ENCODE measurements at places on chromosomes 7 and 10.

DNA sequence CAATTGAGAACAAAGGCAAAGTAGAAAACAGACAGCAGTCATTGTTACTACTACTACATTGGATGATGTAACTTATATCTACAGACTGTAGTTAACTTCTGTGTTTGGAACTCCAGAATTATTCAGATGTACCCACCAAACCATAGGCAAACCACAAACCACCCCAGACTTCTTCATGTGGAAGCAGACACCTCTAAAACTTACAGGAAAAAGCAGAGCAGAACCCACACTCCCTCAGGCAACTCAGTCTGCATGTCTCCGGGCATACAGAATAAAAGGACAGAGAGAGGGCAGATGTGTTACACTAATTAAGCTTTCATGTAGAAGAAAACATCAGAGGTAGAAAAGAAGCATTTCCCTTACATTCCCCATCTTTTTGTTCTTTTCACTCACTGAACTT, 9.0 kb downstream of the LSM5 start:
- DNase-seq, result no peak

GRCh38 chr7:50812841-50813475, 30.3 kb upstream of the GRB10 start:
- no peak for DNase-seq

DNA sequence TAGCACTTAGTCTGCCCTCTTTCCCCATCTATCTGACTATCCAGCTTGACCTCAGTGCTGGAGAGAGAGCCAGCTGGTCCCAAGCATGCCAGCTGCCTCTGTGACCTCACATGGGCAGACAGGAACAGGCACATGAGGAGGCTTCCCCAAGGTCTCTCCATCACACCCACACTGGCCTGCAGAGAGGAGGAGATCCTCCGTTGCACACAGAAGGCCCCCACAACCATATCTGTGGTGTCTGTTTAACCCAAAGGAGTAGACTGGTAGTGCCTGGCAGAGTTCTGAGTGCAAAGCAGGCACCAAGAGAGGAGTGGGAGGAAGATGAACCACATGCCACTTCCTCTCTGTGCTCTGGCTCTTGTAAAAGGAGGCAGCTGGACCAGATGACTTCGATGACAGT, 4.8 kb upstream of the ANK3 start:
- DNase-seq, result no peak

- DNase-seq, result no peak
Measured at GRCh38 chr7:83807774-83808173, 158.8 kb upstream of the SEMA3E start.

DNA sequence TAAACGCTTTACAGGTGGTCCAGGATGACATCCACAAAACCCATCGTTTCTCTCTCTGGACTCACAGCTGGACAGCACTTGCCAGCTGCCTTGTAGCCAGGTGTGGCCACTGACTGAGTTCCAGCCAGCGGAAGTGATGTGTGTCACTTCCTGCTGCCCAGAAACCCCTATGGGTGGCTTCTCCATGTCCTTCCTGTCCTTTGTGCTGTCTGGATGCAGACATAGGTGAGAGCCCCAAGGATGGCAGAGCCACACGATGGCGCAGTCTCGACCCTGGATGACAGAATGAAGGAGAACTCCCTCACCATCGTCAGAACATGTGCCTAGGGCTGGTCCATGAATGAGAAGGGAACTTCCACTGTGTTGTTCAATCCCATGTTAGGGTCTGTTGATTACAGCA, 22.1 kb downstream of the NMT2 start:
- no peak for DNase-seq

- no peak for DNase-seq
Measured at GRCh38 chr7:81672872-81673271, 97.0 kb downstream of the HGF start.

- no peak for DNase-seq
Measured at GRCh38 chr7:139271718-139272628, 40.9 kb downstream of the UBN2 start.

GRCh38 chr10:78309536-78310237, 276.0 kb downstream of the RPS24 start:
- DNase-seq, result no peak

- DNase-seq, result no peak
Measured at GRCh38 chr7:97623333-97623732, 108.6 kb upstream of the TAC1 start.

DNA sequence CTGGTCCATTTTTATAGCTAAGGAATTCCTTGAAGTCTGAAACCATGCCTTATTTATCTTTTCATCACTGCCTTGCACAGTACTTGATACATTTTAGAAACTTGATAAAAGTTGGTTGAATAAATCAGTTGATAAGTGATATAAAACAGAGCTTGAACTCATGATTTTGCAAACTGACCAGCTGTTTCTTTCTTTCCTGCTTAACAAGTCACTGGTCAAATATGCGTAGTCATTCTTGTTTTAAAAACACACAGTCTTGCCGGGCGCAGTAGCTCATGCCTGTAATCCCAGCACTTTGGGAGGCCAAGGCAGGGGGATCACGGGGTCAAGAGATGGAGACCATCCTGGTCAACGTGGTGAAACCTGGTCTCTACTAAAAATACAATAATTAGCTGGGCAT, 6.3 kb downstream of the TPST1 start:
- DNase-seq, result no peak

DNA sequence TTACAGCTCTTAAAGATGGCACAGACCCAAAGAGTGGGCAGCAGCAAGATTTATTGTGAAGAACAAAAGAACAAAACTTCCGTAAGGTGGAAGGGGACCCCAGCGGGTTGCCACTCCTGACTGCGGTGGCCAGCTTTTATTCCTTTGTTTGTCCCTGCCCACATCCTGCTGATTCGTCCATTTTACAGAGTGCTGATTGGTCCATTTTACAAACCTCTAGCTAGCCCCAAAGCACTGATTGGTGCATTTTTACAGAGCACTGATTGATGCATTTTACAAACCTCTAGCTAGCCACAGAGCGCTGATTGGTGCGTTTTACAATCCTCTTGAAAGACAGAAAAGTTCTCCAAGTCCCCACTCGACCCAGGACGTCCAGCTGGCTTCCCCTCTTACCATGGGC, 16.8 kb upstream of the CCSER2 start:
- no peak for DNase-seq

DNA sequence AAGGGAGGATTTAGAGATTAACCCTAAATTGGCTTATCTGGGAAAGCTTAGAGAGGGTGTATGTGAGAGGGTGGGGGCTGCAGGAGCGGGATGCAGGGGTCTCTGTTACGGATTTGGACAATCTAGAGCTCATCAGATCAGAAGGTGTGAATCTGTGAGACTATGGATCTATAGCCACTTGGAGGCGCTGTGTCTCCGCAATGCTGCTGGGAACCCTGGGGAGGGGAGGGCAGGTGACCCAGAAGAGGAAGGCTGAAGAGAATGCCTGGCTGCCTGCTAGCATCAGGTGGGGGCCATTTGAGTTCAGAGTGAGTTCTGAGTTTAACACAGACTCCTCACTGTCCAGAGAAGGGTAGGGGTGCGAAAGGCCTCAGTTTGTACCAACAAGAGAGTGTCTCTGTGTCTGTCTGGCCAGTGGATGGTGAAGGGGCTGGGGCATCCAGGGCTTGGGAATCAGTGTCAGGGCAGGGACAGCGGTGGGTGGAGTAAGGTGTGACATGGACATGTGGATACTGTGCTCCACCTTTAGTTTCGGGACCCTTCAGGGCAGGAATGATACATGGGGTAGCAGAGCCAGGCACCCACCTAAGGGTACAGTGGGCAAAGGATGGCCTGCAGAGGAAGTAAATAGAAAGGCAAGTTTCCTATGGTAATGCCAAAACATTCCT, 187.3 kb upstream of the PRSS58 start:
- no peak for DNase-seq
